ENCODE measurements at places on chromosomes 1 and 21. TPM values are rescaled to one million over a fixed set of nuclear protein-coding genes. Genes with fewer than 3 reads are reported as not detected.

GRCh38 chr1:222068937-222069336, 327.0 kb upstream of the DUSP10 start:
- H3K4me3 ChIP-seq: no peak overlapping the region
- no peak for DNase-seq
- no peaks in the 10 kb centered on the region for H3K36me3 ChIP-seq
- no peaks in the 10 kb centered on the region for H3K27me3 ChIP-seq
- H3K27ac ChIP-seq: no peak overlapping the region

- H3K4me3 ChIP-seq: no peak overlapping the region
- DNase-seq: no peak
- H3K27ac ChIP-seq: peak overlapping the region; percentile 58
- H3K4me1 ChIP-seq: peaks cover 8% of the 10 kb centered on the region
- H3K36me3 ChIP-seq: no peaks in the 10 kb centered on the region
- H3K27me3 ChIP-seq: no peaks in the 10 kb centered on the region
These were observed 89.2 kb upstream of the SELENON start for GRCh38 chr1:25710583-25711347.

DNA sequence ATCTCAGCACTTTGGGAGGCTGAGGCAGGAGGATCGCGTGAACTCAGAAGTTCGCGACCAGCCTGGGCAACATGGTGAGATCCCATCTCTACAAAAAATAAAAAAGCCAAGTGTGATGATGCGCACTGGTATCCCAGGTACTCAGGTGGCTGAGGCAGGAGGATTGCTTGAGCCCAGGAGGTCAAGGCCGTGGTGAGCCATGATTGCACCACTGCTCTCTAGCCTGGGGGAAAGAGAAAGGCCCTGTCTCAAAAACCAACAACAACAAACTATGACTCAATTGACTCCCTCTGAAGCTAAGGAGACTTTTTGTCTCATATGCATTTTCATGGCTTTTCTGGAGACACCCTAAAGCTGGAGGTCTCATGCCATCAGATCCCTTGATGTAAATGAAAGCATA, 118.8 kb downstream of the CCDC185 start:
- H3K4me3 ChIP-seq: no peak overlapping the region
- no peak overlapping the region for H3K27ac ChIP-seq
- H3K36me3 ChIP-seq: no peaks in the 10 kb centered on the region
- H3K4me1 ChIP-seq: peaks cover 43% of the 10 kb centered on the region
- no peak for DNase-seq
- no peaks in the 10 kb centered on the region for H3K27me3 ChIP-seq

DNA sequence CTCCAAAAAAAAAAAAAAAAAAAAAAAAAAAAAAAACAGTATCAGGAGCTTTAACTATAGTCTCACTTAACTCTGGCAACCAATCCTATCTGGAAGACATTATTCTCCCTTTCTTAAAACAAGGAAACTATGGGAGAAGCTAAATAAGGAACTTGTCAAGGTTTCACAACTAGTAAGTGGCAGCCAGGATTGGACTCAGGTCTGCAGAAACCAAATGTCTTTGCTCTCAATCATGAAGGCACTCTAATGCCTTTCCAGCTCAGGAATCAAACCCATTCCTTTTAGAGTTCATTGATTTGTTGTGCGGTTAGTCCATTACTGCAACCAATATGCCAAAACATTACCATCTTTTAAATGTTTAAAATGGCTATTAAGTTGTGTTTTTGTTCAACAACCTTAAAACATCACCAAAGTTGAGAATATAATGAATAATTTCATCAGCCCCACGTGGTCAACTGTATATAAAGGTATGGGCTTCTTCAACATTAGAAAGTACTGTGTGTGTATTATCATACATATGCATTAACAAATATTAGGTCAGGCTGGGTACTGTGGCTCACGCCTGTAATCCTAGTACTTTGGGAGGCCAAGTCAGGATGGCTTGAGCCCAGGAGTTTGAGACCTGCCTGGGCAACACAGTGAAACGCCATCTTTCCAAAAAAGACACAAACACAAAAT, 1.5 kb downstream of the EPRS1 start:
- no peaks in the 10 kb centered on the region for H3K36me3 ChIP-seq
- peak overlapping the region; percentile 86 for H3K27ac ChIP-seq
- H3K4me3 ChIP-seq: peak overlapping the region; percentile 92
- DNase-seq: no peak
- no peaks in the 10 kb centered on the region for H3K27me3 ChIP-seq
- no peaks in the 10 kb centered on the region for H3K4me1 ChIP-seq

GRCh38 chr1:49086327-49086726, 309.6 kb upstream of the BEND5 start:
- peaks cover 5% of the 10 kb centered on the region for H3K27me3 ChIP-seq
- no peak for DNase-seq
- no peaks in the 10 kb centered on the region for H3K36me3 ChIP-seq
- H3K4me3 ChIP-seq: no peak overlapping the region

The OR10J1 gene
- polyA plus RNA-seq: not detected

The SLC9C2 gene
- polyA plus RNA-seq: not detected

DNA sequence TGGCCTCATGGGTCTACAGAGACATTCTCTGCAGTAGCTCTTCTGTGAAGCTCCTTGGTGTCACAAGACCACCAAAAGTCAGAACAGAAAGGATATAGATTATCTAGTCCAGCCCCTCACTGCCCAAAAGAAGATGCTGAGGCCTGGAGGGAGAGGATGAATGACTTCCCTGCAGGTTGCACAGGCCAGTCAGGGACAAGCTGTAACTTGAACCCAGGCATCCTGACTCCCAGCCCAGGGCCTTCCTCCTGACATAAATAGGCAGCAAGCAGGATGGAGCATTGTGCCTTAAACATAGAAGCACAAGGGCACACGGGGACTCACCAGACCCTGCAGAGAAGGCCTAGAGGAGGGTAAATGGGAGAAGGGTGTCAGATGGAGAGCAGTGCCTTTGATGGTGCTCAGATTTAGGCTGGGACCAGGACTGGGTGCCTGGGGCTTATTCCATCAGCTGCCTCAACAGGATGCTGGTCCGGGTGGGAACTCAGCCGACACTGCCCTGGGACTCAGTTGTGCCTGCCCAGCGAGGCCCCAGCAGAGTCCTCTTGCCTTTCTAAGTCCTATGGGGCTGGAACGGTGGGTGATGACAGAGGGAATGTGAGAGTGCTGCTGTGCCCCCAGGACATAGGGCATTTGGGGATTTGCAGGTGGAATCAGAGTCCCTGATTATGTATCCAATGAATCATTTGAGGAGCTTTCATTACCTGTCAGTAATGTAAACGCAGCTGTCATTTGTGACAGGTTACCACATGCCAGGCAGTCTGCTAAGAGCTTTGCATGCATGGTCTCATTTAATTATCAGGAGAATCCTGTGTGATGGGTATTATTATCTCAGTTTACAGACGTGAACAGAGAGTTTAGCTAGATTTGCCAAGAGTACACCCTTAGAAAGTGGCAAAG, 13.2 kb downstream of the S100A7A start:
- H3K27ac ChIP-seq: no peak overlapping the region
- H3K4me1 ChIP-seq: no peaks in the 10 kb centered on the region
- DNase-seq: no peak
- H3K27me3 ChIP-seq: no peaks in the 10 kb centered on the region
- no peaks in the 10 kb centered on the region for H3K36me3 ChIP-seq
